ENCODE measurements at places on chromosomes 16 and 17.

DNA sequence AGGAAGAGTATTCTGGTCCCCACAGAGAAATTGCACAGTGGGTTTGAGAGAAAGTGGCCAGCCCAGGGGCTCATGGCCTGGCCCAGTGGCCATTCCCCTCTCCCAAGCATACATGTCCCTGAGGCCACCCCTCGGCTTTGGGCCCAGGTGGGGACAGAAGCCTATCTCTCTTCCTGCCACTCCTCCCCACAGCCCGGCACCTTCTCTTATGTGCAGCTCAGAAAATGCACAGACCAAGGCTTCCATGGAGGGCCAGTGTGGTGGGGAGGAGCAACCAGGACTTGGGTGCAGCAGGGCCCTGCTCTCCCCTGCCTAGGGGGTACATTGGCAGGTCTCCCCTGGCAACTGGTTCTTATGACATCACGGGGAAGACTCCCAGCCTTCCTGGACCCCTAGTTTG is at the start of gene C16orf90:
Gene C16orf90, minus strand, starts transcription at position 314 of the 400 bp plus-strand sequence. Its CDS starts 68 bp downstream, at position 246.
- DNase-seq = no peak

- DNase-seq = no peak
These were observed 43.5 kb downstream of the MAP1LC3B start for GRCh38 chr16:87435372-87436224.

GRCh38 chr17:9183306-9183705 is 162.0 kb downstream of the NTN1 start:
- DNase-seq = no peak

DNA sequence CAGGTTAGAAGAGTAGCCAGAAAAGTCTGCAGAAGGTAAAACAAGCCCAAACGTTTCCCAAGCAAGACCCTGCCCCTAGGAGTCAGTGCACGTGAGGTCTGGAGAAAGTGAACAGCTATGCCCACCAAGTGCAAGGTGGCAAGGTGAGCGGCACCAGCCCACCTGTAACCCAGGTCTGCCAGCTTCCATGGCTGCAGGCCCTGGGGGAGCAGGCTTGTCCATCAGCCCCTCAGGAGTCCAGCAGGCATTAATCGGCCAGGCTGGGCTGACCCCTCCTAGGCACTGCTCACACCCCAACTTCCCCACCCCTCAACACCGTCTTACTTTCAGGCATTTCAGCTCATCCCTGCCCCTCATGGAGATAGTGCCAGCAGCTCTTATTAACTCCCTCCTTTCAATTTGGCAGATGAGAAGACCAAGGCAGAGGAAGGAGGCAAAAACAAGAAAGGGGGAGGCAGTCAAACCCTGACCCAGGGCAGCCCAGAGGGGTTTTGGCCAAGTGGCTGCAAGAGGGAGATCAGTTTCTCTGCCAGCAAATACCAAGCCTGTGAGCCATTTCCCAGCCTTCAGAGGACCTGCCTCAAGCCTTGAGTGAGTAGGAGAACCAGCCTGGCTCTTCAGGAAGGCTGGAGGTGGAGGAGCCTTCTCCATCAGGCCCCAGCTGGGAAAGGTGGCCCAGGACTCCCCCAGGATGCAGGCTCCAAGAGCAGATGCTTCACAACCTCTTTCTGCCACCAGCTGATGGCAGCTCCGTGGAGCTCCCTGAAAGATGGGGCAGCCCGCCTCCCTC is 14.7 kb downstream of the BEAN1 start:
- DNase-seq = no peak

DNA sequence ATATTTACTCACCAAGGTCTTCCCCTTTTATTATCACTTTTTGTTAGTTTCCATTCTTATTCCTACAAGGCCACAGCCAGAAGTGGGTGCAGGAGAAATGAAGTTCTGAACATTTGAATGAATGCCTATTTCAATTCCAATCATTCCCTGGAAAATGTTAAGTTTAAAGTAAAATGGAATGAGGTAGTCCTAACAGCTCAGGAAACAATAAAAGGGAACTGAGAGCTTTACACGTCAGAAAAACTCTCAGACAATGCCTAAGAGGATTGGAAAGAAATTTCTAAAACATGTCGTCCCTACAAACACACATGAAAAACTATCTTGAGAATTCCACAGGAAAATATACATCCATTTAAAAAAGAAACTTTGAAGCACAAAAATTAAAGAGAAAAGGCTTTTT is 238.8 kb downstream of the STX8 start:
- no peak for DNase-seq

GRCh38 chr16:23339787-23340186 is 37.7 kb downstream of the SCNN1B start:
- no peak for DNase-seq

- no peak for DNase-seq
These were observed 55.4 kb downstream of the SOCS1 start for GRCh38 chr16:11200592-11200991.

- no peak for DNase-seq
These were observed 1.2 kb upstream of the AMFR start for GRCh38 chr16:56426585-56426984.

- no peak for DNase-seq
These were observed 60.7 kb upstream of the ADCY9 start for GRCh38 chr16:4176906-4177417.

GRCh38 chr17:45143767-45144198 is 4.5 kb upstream of the HEXIM1 start:
- DNase-seq = no peak

GRCh38 chr17:60170835-60171752 is 21.3 kb downstream of the CA4 start:
- DNase-seq = no peak

DNA sequence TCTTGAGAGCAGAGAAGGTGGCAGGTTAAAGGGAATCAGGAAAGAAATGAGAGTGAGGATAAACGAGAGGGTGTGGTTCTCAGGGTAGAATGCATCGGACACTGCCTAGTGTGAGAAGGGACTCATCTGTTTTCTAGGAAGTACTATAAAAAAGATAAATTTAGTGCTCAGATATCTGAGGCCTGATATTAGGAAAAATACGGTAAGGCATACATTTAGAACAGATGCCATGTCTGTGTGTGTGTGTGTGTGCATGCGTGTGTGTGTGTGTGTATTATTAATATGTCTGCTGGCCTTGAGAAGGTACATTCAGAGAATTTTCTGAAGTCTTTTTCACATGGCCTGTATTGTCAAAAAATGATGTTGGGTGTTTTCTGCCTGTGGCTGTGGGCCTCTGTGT is 414.8 kb downstream of the MAF start:
- no peak for DNase-seq

GRCh38 chr17:17702449-17703139 is 21.3 kb downstream of the RAI1 start:
- DNase-seq = no peak

DNA sequence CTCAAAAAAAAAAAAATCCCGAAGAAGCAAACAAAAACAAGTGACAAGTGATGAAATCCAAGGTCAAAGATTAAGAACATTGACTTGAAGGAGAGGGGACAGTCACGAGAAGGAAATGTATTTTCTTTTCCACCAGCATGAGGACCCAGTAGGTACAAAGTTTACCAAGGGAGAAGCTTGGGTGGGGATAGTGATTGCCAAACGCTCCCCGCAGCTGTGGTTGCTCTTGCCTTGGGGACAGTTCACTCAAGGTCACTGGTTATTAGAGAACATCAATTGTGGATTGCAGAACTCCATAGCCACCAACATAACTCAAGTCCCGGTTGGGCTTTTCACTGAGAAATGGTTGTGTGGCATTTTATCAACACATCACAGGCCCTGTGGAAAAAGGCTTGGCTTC is 27.0 kb downstream of the RSL1D1 start:
- no peak for DNase-seq

- peak; percentile 73 for DNase-seq
These were observed at the start of gene VASN for GRCh38 chr16:4371357-4372000. TSS of gene VASN (plus strand) at chr16:4371848. CDS start at chr16:4380878, 9,030 bp downstream.

- no peak for DNase-seq
These were observed 26.9 kb downstream of the IRX5 start for GRCh38 chr16:54957403-54958166.

GRCh38 chr16:64096689-64097088 is 1025.2 kb downstream of the CDH11 start:
- DNase-seq = no peak
